ENCODE measurements at places on chromosomes 6 and 20.
A peak's percentile ranks its signal among the peaks of the same experiment; 100 is the strongest.

DNA sequence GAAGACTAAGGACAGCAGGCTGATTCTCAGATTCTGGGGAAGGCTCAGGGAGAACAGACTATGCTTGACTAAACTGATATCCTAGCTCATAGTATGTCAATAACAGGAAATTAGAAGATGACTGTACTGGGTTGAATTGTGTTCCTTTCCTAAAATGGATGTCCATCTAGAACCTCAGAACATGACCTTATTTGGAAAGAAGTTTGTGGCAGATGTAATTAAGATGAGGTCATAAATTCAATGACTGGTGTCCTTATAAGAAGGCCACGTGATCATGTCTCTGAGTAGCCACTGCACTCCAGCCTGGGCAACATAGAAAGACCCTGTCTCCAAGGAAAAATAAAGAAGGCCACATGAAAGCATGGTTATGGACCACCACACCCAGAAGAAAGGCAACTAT, 113.9 kb upstream of the STMND1 start:
- DNase-seq = no peak

DNA sequence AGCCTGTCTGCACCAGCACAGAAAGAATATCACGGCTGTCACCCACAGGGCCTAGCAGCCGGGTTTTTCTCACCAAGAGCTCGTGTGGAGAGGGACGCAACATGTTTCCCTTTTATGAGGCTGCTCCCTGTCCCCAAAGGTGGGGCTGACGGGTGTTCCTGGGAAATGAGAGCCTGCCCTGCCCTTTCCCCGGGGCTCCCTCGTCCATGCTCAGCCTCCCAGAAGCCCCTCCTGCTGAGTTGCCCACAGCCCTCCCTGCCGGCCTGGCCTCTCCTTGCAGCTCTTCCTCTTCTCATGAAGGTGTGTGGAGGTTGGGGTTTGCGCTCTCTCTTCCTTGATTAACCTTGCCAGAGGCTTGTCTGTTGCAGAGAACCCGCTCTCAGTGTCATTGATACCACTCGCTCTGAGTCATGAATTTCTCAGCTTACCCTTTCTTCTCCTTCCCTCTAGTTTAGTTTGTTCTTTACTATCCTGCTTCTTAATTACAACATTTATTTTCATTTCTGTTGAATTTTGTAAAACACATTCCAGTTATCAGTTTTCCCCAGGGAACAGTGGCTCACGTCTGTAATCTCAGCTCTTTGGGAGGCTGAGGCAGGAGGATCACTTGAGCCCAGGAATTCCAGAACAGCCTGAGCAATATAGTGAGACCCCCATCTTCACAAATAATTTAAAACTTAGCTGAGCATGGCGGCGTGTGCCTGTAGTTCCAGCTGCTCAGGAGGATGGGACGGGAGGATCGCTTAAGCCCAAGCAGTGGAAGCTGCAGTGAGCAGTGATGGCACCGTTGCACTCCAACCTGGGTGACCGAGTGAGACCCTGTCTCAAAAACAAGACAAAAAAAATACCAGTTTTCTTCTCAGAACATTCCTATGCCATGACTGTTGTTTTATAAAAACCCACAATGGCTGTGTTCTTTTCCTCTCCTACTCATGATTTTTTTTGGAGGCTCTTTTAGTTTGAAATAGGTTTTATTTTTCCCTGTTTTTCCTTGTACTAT, 103.8 kb downstream of the TMEM242 start:
- DNase-seq = peak; percentile 40

DNA sequence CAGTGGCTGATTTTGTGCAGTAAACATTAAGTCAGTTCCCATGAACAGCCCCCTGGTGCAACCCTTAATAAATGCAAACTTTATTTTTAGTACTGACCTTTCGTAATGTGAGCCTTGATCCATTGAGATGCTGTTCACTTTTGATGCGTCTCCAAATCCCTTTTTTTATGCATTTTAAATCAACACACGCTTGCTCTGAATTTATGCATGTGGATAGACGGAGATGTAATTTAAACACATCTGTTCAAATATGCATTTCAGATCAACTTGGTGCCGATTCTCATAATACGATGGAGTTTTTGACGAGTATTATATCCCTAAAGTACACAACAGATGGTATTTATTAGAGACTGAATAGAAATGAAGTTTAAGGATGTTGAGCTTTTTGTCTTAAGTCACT, 505.7 kb downstream of the CDKAL1 start:
- DNase-seq = no peak

DNA sequence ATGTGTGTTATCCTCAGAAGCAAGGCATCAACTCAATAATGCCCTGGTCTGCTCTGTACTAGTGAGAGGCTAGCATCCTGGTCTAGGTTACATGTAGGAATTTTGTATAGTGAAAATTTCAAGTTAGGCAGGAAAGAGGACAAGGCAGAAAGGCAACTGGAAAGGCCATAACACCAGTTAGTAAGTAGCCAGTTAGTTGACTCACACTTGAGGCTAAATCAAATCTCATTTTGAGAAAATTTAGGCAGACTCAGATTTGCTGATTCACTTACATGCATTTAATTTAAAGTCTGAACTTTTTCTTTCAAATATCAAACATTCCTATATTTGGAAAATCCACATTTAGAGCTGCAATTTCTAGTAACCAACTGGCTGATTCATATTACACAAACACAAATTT, 184.5 kb upstream of the TCF21 start:
- no peak for DNase-seq

DNA sequence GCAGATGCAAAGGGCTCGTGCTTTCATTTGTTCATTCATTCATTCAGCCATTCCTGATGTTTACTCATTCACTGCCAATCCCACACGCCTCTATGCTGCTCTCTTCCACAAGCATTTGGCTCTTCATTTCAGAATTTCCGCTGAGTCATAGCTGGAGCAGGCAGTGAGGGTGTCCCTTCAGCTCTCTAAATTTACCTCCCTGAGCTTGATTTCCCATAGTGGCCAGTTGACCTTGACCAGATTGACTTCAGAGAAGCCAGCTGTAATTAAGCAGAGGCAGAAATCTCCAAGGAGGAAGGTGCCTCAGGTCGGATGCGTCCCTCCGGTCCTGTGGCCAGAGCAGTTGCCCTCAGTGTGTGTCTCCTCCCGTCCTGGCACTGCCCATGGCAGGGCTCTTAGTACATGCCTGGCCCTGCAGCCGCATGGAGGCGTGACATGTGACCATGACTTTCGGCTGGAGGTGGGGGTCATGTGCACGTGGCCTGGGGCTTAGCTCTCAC, 267.2 kb upstream of the ECI2 start:
- DNase-seq = no peak

- peak; percentile 73 for DNase-seq
These were observed at the start of gene PHACTR2 for GRCh38 chr6:143677891-143678791. TSS of gene PHACTR2 (plus strand) at chr6:143677965. CDS start at chr6:143678164, 199 bp downstream.

DNA sequence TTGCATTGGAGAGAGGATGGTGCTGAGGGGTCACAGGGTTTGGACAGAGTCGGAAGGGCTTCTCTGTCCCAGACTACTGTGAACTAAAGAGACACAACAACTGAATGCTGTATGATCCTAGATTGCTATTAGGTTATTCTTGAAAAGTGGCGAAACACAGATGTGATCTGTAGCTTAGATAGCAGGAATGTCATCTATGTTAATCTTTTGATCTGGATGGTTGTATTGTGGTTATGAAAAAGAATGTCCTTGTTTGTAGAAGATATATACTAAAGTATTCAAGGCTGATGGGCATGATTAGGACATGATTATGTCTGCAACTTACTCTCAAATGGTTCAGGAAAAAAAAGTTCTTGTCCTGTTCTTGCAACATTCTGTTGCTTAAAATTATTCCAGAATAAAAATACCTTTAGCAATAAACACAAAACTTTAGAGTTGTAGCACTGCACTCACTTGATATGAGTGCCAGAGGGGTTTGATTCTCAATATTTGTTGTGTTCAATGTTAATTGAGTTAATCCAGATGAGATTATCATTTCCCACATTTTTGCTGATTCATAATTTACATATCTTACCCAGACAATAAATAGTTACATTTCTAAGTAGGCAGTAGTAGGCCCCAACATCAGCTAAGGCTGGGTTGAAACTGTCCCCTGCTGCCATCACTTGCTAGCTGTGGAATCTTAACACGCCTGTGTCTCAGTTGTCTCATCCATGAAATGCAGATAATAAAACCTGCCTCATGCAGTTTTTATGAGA, 645.2 kb downstream of the KIF16B start:
- no peak for DNase-seq

DNA sequence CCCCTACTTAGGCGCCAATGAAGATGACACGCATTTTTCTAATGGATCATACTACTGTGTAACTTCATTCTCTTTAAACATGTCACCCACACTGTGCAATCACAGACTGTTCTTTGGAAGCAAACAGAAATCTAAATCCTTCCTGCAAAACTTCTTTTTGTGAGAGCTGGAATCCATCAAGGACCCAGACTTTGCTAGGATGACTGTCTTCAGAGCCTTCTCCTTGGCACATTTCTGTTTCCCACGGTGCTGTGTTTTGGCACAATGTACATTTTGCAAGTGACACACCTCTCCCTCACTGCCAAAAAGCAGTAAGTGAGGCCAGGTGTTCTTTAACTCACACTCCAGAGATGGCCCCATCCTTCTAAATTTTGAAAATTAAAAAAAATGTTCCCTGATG, 21.7 kb upstream of the TAGAP start:
- DNase-seq = no peak

DNA sequence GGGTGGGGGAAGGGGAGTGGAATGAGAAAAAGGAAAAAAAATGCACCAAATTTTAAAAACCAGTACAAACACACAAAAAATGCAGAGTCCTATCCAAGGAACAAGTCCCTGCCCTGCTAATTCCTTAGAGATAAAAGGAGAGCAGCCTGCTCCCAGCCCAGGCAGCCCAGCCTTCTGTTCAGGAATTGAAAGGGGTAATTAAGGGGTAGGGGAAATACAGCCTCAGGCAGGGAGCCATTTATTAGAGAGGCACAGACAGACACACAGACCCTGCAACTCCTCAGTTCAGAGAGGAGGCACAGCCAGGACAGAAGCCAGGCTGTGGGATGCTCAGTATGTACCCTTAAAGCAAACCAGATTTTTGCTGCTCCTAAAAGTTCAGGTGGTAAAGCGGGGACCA, 137.2 kb downstream of the EYA2 start:
- DNase-seq = no peak

DNA sequence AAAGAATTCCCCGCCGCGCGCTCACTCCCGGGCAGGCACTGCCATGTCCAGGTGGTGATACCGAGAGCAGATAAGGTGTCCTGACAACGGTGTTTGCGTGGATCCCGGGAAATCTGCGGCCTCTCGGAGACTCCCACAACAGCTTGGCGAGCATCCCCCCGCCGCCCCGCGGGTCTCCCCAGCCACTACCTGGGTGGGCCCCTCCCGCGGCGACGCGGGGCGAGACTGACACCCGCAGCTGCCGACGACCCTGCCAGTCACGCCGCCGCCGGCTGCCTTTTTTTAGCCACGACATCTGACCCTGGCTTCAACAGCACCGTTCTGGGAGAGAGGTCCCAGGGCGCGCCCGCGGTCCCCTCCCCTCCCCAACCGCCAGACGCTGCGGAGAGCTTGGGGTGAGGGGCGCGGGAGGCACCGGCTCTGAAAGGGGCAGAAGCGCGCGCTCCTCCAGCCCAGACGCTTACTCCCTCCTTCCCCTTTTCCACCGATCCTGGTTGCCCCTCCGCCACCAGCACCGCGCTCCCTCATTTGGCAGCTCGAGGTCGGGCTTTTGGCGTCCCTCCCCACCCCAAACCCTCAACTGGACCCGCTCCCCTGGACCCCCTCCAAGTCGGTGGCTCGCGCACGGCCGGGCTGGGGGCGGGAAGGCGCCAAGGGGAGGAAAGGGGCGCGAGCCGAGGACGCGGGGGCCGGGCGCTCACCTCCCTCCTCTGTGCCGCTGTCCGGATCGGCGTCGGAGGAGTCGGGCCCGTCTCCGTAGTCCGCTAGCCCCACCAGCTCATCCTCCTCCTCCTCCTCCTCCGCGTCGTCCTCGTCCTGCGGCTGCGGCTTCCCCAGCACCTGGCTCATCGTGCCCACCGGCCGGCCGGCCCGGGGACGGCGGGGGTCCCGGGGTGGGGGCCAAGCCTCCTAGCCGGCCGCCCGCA, 665 bp downstream of the RRAGD start:
- peak; percentile 68 for DNase-seq

DNA sequence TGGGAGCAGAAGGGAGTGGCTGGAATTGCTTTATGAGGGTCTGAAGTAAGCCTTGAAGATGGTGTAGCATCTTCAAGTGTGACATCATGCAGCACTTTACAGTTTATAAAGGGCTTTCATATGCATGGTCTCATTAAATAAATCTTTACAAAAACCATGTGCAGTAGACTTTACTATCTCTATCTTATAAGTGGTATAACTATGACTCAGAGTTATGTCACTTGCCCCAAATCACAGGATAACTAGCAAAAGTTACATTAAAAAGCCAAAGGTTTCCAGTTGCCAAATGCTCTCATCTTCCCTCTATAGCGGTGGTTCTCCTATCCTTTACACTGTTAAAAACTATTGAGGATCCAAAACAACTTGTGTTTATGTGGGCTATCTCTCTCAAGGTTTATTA, 687.7 kb upstream of the MARCKS start:
- DNase-seq = no peak

DNA sequence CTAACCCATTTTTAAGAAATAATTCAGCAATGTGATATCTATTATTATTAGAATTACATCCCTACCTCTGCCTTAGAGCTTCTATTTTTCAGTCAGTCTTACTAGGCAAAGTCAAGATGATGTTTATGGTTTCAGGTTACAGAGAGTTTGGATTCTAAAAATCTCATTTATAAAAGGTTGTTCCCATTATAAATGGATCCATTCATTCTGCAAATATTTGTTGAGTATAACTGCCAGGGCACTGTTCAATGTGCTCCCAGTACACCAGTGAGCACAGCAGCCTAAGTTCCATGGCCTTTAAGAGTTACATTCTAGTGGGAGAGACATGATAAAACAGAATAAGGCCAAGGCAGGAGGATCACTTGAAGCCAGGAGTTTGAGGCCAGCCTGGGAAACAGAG, 75.9 kb upstream of the EYA4 start:
- no peak for DNase-seq

DNA sequence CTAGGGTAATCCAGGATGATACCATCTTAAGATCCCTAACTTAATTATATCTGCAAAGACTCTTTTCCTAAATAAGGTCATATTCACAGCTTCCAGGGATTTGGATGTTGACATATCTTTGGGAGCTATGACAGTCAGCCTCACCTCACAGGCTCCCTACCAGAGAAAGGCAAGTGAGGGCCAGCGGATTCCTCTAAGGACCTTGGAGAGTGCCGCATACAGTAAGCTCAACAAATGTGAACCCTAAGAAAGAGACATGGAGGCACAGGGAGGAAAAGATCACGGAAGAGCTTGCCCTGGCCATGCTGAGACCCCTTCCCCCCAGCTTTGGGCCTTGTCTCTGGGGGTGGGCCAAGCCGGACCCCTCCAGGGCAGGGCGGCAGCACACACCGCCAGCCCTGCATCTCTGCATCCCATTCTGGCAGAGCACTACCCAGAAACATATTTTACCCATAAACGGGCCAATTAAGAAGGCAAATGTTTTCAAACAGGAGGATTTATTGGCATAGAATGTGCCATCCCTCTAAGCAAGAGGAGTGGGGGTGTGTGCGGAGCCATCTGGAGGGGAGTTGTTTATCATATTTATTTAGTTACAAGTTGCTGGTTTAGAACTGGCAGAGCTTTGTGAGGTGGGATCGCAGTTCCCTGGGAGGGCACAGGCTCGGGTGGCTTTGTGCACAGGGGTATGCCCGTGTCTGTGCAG, 55.4 kb downstream of the CHMP4B start:
- no peak for DNase-seq

Measured in activated CD8-positive, alpha-beta memory T cell treated with anti-CD3 and anti-CD28 coated beads, Interleukin-2, amount 50 U/mL, for 48 hours (primary cell).